ENCODE measurements at places on chromosomes 16 and 17.
A peak's percentile ranks its signal among the peaks of the same experiment; 100 is the strongest.

DNA sequence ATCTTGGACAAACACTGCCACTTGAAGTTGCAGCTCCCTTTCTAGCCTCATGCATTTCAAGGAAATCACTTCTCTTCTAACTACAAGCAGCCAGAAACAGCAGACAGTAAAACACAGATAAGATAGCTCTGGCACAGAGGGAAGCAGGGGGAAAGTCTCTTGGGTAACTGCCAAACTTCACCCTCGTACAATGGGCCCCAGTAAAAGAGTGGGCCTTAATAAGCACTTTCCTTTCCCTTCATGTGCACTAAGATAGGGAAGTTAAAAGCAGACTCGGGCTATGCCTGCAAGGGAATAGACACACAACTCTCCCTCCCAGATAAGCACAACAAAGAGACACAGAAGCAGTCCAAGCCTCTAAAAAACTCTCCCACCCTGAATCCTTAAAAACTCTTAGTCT is 4.2 kb upstream of the KRTAP4-5 start:
- DNase-seq, result no peak

DNA sequence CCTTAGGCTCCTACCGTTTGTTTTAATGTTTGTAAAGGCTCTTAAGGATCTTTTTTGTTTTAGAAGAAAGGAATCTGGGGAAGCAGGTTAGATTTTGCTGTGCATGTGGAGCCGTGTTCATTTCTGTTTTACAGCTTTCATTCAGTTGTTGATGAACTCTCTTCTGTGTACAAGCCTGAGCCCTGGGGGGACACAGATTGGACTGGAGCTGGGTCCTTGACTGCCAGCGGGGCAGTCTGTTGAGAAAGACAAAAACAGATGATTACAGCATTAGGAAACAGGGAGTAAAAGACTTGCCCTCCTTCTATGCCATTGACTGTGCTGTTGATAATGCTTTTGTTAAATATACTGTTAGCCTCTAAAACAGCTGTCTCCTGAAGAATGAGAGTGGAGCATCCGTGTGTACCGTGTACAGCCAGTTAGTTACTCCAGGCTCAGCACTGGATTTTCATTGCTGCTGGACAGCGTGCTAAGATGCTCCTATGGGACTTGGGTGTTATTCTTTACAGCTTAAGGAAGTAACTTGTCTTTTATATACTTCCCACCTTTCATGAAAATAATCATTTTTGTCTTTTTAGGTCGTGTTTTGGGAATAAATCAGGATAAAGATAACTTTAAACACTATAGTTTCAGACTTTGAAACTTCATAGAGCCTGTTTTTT is 3.2 kb downstream of the MAP1LC3B start:
- no peak for DNase-seq

DNA sequence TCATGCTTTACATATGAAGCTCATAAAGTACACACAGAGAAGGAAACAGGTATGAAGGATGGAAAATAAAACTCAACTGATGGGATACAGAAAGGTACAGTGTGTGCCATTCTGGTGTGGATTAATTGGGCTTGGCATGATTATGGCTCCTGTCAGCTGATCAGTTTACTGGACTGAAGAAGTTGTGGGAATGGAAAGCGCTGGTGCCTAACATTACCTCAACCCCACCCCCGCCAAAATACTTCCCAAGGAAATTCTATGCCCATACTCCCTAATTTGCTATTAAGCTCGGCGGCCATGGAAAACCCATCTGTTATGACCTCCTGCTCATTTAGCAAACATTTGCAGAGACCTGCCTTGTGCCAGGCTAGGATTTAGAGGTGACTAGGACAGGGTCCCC is 16.6 kb upstream of the PMFBP1 start:
- no peak for DNase-seq

GRCh38 chr17:74484066-74484465 is 17.6 kb downstream of the CD300A start:
- no peak for DNase-seq

- DNase-seq, result no peak
These were observed 1.1 kb upstream of the FCSK start for GRCh38 chr16:70453117-70453891.

GRCh38 chr17:8954339-8954738 is 11.2 kb downstream of the PIK3R5 start:
- DNase-seq, result peak; percentile 54

DNA sequence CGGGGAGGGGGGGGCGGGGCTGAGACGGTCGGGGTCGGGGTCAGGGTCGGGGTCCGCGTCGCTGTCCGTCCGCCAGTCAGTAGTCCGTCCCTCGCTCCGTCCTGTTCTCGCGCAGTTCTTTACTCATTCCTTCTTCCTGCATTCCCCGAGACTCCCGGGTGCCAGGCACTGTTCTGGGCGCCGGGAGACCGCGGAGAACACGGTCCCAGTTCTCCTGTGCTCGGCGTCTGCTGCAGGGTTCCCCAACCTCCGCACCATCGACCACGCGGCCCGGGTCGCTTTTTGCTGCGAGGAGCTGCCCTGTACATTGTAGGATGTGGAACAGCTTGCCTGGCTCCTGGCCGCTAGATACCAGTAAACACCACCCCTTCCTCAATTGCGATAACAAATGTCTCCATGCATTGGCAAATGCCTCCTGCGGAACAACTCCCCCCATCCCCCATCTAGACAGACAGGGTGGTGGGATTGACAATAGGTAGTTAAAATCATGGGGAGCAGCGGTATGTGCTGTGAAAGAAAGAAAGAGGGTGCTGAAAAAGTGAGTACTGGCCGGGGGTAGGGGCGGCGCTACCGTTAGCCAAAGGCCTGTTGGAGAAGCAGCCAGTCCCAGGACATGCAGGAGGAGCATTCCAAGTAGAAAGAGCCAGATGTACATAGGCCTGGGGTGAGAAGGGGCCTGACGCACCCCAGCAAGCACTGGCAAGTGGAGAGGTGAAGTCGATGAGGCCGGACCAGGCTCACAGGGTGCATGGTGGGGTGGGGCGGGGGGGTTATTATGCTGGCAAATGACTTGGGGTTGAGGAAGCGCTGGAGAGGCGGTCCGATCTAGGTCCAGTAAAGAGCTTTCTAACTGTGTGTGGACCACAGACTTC is 631 bp downstream of the TRAF7 start:
- no peak for DNase-seq

DNA sequence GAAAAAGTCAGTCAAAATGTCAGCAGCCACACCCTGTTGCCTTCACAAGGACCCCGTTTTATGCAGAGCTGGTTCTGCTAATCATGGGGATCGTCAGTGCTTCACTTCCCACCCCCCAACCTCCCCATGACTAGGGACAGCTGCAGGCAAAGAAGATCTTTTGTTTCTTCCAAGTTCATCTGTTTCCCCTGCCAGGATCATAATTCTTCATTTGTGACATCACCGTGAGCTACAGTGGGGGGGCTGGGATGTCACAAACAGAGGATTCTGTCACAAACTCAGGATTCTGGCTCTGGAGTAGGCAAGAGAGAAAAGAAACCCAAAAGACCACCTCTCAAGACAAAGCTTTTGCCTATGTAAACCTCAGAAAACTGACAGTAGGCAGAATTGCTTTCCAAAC is 24.7 kb downstream of the DNAJC7 start:
- DNase-seq, result no peak

GRCh38 chr16:88366704-88367047 is 16.1 kb upstream of the ZNF469 start:
- DNase-seq, result no peak

Data from activated CD4-positive, CD25-positive, alpha-beta regulatory T cell (primary cell).